ENCODE measurements at places on chromosomes 13 and 19.

- peak; percentile 22 for DNase-seq
Measured at GRCh38 chr19:5534787-5535586, 32.8 kb downstream of the TINCR start.

GRCh38 chr13:48477191-48477855 lies 55.6 kb downstream of the RCBTB2 start:
- no peak for DNase-seq

- no peak for DNase-seq
Measured at GRCh38 chr13:45718992-45719391, 16.9 kb downstream of the CBY2 start.

DNA sequence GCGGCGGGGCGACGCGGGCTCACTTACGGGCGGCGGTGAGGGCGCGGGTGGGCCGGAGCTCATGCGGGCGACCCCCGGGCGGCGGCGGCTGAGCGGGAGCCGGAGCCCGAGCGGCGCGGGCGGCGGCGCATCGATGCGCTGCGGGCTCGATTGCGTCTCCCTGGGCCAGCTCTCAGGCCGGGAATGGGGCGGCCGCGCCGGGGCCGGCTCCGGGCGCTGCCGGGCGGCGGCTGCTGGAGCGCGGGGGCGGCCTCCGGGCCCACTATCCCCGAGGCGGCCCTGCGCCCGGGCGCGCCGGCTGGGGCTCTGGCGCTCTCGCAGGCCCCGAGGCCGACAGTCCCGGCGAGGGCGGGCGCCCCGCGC lies 1.4 kb upstream of the TSHZ3 start:
- DNase-seq = no peak

DNA sequence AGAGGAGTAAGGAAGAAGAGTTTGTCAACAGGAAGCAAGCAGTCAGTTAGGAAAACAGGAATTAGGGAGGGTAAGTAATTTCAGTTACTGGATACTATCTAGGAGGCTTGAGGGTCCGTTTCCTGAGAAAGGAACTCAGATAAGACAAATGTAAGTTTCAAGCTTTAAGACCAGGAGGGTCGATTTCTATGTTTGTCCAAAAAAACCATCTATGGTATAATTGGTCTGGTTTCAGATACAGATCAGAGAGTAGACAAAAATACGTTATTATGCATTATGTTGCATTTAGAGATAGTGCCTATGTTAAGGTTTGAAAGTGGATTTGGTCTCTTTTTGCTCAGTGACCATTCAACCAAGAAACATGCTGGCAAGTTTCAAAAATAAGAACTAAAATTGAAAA lies 789.6 kb upstream of the PCDH20 start:
- no peak for DNase-seq

- DNase-seq = peak; percentile 90
Measured at GRCh38 chr19:46076951-46077814, 36.4 kb upstream of the IGFL4 start.

- DNase-seq = no peak
Measured at GRCh38 chr13:57932061-57932460, 300.5 kb downstream of the PCDH17 start.

GRCh38 chr19:58581227-58582141 lies 8.3 kb upstream of the MZF1 start:
- peak; percentile 95 for DNase-seq

GRCh38 chr13:35474496-35475211 lies 1.8 kb downstream of the MAB21L1 start:
- peak; percentile 10 for DNase-seq
